Ascending aorta (tissue), 2 donors: ENCODE measurements at places on chromosomes 16 and 17.

- DNase-seq = no peak
- H3K27me3 ChIP-seq = no peaks in the 10 kb centered on the region
- H3K36me3 ChIP-seq = no peaks in the 10 kb centered on the region
- no peak overlapping the region for H3K4me3 ChIP-seq
- no peaks in the 10 kb centered on the region for H3K4me1 ChIP-seq
- no peak overlapping the region for H3K27ac ChIP-seq
These were observed 1.2 kb upstream of the EPX start for GRCh38 chr17:58191241-58191896.

GRCh38 chr16:19169082-19169639 is 1.1 kb downstream of the SYT17 start:
- no peaks in the 10 kb centered on the region for H3K27me3 ChIP-seq
- no peaks in the 10 kb centered on the region for H3K36me3 ChIP-seq
- DNase-seq = no peak
- peaks cover 3% of the 10 kb centered on the region for H3K4me1 ChIP-seq
- H3K4me3 ChIP-seq = no peak overlapping the region

DNA sequence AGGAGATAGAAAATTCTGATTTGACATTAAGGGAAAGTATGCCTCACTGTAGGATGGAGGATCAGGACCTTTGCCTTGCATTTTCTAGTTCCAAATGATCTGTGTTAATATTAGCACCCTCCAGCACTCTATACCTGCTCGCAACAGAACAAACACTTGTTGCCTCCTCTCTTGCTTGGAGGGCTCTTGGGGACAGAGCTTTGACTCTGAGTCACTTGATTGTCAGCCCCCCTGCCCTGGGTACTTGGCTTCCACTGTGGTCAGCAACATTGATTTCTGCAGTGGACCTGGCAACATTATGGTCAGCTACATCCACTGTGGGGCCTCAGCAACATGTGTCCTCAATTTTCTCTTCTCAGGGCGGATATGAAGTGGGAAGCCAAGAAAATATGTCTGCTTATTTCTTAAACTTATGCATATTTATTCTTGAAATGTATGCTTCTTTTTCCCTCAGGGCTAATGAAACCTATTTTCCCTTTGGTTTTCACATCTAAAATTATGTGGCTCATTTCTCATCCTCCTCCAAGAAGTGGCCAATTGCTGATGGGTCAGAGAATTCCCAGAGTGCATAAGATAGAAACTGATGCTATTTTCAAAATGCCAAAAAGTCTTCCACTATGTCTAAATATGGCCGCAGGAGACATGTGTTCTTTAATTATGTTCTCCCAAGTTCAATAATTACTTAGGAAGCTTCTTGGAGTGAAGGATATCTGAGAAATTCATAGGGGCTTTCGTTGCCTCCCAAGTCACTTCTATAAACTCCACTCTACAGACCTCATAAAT is 94.6 kb upstream of the SMIM36 start:
- H3K4me1 ChIP-seq = no peaks in the 10 kb centered on the region
- H3K27me3 ChIP-seq = no peaks in the 10 kb centered on the region
- no peak for DNase-seq
- no peaks in the 10 kb centered on the region for H3K36me3 ChIP-seq
- no peak overlapping the region for H3K27ac ChIP-seq

GRCh38 chr17:1203967-1204291 is 24.1 kb upstream of the ABR start:
- peak overlapping the region; percentile 68 for H3K27ac ChIP-seq
- H3K27me3 ChIP-seq = no peaks in the 10 kb centered on the region
- DNase-seq = no peak
- H3K4me3 ChIP-seq = peak overlapping the region; percentile 64
- peaks cover 5% of the 10 kb centered on the region for H3K4me1 ChIP-seq

- H3K36me3 ChIP-seq = no peaks in the 10 kb centered on the region
- no peak overlapping the region for H3K4me3 ChIP-seq
These were observed 26.2 kb downstream of the TNFRSF13B start for GRCh38 chr17:16945663-16946218.

DNA sequence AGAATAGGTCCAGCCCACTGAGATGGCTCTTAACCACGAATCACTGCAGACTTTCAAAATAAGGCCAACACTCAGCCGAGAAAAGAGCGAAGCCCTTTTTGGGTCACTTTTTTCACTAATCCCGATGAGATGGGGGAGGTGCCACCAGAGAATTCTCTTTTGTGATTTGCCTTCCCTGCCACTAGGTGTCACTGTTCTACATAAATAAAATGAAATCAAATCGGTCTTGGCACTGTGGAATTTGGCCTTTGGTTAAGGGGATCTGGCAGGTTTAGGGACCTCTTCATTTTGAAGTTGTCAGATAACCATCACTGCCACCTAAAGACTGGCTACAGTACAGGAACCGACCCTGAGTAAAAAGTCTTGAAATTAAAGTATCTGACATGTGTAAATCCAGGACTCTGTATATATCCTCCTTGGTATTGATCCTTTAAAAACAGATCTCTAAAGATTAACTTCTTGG is 147.0 kb downstream of the HS3ST4 start:
- no peak for DNase-seq
- no peaks in the 10 kb centered on the region for H3K27me3 ChIP-seq
- no peaks in the 10 kb centered on the region for H3K4me1 ChIP-seq
- no peaks in the 10 kb centered on the region for H3K36me3 ChIP-seq
- H3K27ac ChIP-seq = no peak overlapping the region

- H3K36me3 ChIP-seq = peaks cover 85% of the 10 kb centered on the region
- H3K4me3 ChIP-seq = no peak overlapping the region
- H3K27me3 ChIP-seq = no peaks in the 10 kb centered on the region
- no peaks in the 10 kb centered on the region for H3K4me1 ChIP-seq
- no peak overlapping the region for H3K27ac ChIP-seq
These were observed 9.6 kb downstream of the CLUAP1 start for GRCh38 chr16:3510416-3510815.

- no peak overlapping the region for H3K4me3 ChIP-seq
- no peaks in the 10 kb centered on the region for H3K27me3 ChIP-seq
- DNase-seq = no peak
- H3K4me1 ChIP-seq = peaks cover 5% of the 10 kb centered on the region
- H3K36me3 ChIP-seq = peaks cover 8% of the 10 kb centered on the region
These were observed 3.8 kb upstream of the RPL23 start for GRCh38 chr17:38857271-38857670.

DNA sequence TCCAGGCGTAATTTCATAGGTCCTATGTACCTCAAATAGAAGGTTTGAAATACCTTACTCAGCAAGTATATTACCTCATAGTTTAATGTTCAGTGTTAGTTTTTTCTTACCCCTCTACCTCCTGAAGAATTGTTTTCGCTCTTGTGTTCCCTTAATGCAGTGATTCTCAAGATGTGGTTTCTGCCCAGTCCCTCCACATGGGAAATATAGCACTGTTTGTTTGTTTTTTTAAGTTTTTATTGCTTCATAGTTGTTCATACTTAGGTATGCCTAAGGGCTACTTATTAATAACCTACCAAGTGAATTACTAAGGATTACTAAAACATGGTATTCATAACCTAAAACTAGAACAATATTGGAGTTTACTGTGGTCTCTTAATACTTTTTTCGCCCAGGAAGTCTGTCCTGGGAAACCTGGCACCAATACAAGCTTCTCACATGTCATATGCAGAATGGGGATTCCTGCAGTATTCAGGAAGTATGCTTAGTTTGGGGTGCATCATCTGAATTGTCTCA is 5.0 kb downstream of the RSPRY1 start:
- no peak for DNase-seq
- H3K27ac ChIP-seq = no peak overlapping the region
- H3K27me3 ChIP-seq = no peaks in the 10 kb centered on the region

DNA sequence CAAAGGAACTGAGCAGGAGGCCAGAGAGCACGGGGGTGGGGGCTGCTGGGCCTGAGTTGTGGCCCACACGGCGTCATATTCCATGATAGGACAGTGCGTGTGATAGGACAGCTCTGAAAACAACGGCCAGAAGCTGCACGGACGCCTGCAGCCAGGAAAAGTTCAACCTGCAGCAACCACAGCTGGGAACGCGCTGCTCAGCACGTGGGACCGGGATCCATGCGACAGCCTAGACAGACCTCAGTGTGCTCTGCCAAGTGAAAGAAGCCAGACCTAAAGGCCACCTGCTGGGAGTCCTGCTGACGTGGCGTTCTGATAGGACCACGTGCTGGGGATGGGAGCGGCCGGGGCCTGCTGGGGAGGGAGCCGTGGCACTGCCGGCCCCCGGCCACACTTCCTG is 21.6 kb downstream of the CTU2 start:
- H3K36me3 ChIP-seq = peaks cover 57% of the 10 kb centered on the region
- no peaks in the 10 kb centered on the region for H3K4me1 ChIP-seq
- H3K27ac ChIP-seq = no peak overlapping the region
- no peak overlapping the region for H3K4me3 ChIP-seq
- no peaks in the 10 kb centered on the region for H3K27me3 ChIP-seq

DNA sequence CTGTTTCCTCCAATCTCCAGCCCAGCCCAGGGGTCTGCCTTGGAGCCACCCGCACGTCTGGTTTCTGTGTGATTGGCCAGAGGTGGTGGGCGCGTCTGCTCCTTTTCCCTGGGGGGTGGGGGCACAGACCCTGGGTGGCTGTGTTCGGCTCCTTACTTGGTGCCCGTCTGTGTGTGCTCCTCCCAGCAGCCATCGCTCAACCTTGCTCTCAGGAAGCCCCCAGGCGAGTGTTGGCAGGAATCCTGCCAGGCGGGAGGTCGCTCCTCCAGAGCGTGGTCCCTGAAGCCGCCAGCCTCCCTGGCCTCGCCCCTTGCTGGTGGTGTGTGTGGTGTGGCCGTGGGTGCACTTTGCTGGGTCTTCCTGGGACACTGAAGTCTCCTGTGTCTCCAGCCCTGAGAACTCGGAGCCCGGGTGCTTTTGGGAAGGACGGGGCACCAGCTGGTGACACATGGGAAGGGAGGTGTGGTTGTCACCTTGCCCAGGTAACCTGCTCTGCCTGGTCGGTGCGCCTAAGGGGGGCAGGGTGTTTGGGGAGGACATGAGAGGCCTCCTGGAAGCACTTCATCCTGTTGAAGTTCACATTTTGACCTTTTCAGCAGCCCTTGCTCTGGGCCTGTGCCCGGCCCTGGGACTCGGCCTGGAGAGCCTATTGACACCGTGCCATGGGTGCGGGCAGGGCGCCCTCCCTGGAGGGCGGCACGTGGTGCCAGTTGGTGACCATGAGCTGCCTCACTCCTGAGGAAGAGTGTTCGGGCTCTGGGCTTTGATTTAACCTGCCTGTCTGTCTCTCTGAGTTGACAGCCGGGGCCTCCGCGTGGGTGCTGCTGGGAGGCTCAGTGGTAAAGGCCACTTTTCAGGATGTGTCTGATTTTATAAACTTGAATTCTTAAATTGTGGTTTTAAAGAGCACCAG is 49.0 kb upstream of the ZNF750 start:
- no peak for DNase-seq
- H3K4me3 ChIP-seq = no peak overlapping the region
- H3K36me3 ChIP-seq = no peaks in the 10 kb centered on the region
- no peak overlapping the region for H3K27ac ChIP-seq
- H3K27me3 ChIP-seq = no peaks in the 10 kb centered on the region

GRCh38 chr17:80347948-80348351 is 67.0 kb upstream of the ENDOV start:
- no peaks in the 10 kb centered on the region for H3K4me1 ChIP-seq
- no peak for DNase-seq
- H3K4me3 ChIP-seq = no peak overlapping the region

DNA sequence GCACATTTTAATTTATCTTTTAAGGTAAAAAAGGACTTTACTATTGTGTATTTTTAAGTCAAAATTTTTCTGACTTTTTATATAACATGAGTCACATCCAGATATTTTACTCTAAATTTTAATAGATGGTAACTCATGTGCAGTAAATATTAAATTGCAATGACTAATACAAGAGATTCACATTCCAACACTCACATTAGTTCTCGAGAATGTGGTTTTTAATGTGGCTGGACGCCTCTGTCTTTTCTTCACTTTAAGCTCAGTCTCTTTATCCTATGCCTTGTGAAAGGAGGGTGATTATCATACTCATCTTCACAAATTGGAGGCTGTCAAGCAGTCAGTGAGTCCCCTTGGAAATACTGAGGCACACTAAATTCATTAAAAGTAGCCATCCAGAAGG is 315.6 kb downstream of the HS3ST3B1 start:
- no peak overlapping the region for H3K27ac ChIP-seq
- no peak for DNase-seq
- no peaks in the 10 kb centered on the region for H3K27me3 ChIP-seq

- no peak for DNase-seq
- H3K4me1 ChIP-seq = no peaks in the 10 kb centered on the region
- H3K27ac ChIP-seq = no peak overlapping the region
- H3K36me3 ChIP-seq = no peaks in the 10 kb centered on the region
These were observed 1.1 kb downstream of the CCL4 start for GRCh38 chr17:36104701-36105181.

DNA sequence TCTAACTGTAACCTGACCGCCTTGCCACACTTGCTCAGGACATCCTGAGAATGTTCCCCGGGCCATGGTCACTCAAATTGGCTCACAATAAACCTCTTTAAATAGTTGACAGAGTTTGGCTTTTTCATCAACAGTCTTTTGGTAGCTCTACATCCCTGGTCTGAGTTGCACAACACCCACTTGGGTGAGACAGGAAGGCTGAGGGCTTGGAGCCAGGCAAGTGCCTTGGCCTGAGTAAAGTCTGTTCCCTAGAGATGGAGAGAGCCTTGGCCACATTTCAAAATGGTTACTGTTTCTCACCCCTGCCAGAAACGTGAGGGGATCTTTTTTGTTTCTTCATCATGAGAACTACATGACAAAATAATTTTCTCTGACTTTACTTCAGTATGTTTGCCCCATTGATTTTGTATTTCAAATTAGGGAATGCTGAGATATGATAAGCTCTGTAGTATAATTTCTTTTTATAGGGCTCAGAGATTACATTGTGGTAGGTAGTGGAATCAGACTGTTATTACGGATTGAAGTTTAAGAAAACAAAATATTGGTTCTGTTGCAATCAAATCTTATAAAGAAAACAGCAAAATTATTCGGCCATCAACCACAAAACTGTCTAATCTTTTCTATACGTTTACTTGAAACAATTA is 53.9 kb upstream of the NETO2 start:
- no peaks in the 10 kb centered on the region for H3K27me3 ChIP-seq
- no peak overlapping the region for H3K27ac ChIP-seq
- no peak overlapping the region for H3K4me3 ChIP-seq
- no peak for DNase-seq
- H3K36me3 ChIP-seq = no peaks in the 10 kb centered on the region

DNA sequence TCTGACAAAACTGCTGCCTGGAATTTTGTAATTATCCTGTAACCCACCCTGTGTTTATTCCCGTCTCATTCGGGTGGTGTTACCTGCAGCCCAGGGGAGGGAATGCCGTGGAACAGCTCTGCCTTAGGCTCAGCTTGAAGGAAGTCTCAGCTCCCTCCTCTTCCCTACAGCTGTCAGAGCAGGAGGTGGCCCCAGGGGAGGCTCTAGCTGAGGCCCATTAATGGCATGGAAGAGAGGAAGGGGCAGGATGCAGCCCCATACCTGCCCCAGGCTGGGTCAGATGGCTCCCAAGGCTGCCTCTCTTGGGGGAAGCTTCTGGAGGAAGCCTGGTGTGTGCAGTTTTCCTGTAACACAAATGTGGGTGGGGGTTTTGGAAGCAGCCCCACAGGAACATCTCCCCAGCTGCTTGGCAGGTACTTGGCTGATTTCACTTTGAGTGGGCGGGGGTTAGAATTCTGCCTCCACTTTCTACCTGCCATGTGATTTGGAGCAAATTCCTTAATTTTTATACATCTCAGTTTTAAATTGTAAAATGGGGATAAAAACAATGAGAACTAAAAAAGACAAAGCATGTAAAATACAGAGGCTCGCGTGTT is 103.9 kb downstream of the MGAT5B start:
- peaks cover 9% of the 10 kb centered on the region for H3K27me3 ChIP-seq
- H3K4me3 ChIP-seq = no peak overlapping the region
- no peaks in the 10 kb centered on the region for H3K36me3 ChIP-seq
- peaks cover 8% of the 10 kb centered on the region for H3K4me1 ChIP-seq
- DNase-seq = no peak
